Endothelial cell of umbilical vein (primary cell): ENCODE measurements at places on chromosomes 1 and 21. TPM values are rescaled to one million over a fixed set of nuclear protein-coding genes. Genes with fewer than 3 reads are reported as not detected.
A peak's percentile ranks its signal among the peaks of the same experiment; 100 is the strongest.

The MYOM3 gene
- 0.18 and 0.40 TPM in 2 replicates for total RNA-seq

DNA sequence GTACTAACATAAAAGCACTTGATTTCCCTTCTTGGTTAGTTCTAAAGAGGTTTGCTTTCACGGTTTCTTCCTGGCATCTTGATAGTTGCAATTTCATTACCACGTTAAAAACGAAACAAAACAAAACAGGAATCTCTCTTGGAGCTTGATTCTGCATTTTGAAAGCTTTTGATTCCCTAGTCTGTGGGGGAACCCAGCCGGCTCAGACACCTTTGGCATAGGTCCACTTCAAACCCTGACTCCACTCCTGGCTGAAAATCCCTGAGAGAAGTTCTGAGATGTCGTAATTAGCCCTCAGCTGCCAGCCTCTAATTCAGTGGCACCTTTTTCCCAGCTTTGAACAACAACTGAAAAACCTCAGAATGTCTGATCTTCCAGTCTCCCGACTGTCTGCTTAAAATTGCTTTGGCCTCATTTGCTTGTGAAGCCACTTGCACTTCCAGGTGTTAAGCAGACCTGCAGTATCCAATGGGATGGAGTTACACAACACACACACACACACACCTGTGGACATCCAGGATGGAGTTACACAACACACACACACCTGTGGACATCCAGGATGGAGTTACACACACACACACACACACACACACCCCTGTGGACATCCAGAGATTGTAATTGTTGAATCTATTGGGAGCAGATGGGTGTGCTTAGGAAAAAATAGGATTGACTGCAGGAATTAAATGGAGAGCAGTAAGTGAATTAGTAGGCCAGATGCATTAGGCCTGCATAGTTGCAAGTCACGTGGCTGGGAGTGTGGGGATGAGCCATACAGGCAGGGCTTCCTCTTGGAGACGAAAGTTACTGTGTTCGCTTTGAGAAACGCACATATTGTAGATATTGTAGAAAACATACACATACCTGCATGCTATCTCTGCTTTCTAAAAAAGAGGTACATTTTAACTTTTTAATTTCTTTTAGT is 285.6 kb upstream of the FMN2 start:
- H3K27ac ChIP-seq: no peak overlapping the region
- no peaks in the 10 kb centered on the region for H3K4me1 ChIP-seq
- no peaks in the 10 kb centered on the region for H3K27me3 ChIP-seq
- no peak overlapping the region for H3K4me3 ChIP-seq
- no peak for DNase-seq
- H3K36me3 ChIP-seq: no peaks in the 10 kb centered on the region

GRCh38 chr1:64388336-64388735 is 81.6 kb upstream of the CACHD1 start:
- no peaks in the 10 kb centered on the region for H3K4me1 ChIP-seq
- peak; percentile 37 for DNase-seq
- no peaks in the 10 kb centered on the region for H3K27me3 ChIP-seq
- H3K27ac ChIP-seq: no peak overlapping the region
- H3K36me3 ChIP-seq: no peaks in the 10 kb centered on the region

GRCh38 chr1:55943721-55944435 is 635.5 kb downstream of the PLPP3 start:
- H3K27ac ChIP-seq: no peak overlapping the region
- no peak overlapping the region for H3K4me3 ChIP-seq
- no peak for DNase-seq

The CRYAA gene
- not detected in 2 replicates for total RNA-seq

DNA sequence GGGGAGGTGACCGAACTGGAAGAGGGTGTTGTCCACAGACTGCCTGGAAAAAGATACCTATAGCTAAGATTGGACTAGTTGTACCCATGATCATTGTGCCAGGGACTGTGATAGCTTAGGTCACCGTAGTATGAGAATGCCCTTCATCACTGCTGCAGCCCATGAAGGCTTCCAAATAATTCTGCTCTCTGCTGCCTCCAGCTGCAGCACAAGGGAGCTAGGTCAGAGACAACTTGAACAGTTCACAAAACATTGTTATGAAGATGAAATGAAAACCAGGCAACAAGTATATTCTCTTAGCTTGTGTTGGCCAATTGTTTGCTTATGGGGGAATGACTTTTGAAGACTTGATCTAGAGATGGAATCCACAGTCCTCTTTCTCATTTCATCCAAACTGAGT is 246.7 kb downstream of the MRPL39 start:
- H3K4me3 ChIP-seq: no peak overlapping the region
- no peak for DNase-seq
- H3K27ac ChIP-seq: no peak overlapping the region
- H3K4me1 ChIP-seq: no peaks in the 10 kb centered on the region
- no peaks in the 10 kb centered on the region for H3K27me3 ChIP-seq

The SUMO3 gene
- total RNA-seq: 99.7 and 102 TPM in 2 replicates

The ARTN gene
- 0.18 and 0.48 TPM in 2 replicates for total RNA-seq

DNA sequence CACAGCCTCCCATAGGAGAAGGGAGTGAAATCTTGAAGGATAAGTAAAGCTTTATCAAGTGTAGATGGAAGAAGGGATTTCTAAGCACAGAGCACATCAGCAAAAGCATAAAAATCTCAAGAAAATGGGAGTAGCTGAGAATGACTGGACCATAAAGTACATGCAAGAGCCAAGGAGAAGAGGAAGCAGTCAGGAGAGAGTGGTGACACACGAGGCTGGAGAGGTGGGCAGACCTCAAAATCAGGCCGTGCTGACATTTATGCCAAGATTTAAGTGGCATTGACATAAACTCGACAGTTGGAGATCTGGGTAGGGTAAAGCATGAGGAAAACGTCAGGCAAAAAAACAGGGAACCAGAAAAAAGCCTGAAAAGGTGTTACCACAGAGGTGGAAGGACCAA is 62.3 kb downstream of the GFI1 start:
- no peak overlapping the region for H3K4me3 ChIP-seq
- no peaks in the 10 kb centered on the region for H3K4me1 ChIP-seq
- no peaks in the 10 kb centered on the region for H3K36me3 ChIP-seq
- no peak overlapping the region for H3K27ac ChIP-seq
- DNase-seq: no peak

The SH2D5 gene
- total RNA-seq: 1.0 and 2.4 TPM in 2 replicates

DNA sequence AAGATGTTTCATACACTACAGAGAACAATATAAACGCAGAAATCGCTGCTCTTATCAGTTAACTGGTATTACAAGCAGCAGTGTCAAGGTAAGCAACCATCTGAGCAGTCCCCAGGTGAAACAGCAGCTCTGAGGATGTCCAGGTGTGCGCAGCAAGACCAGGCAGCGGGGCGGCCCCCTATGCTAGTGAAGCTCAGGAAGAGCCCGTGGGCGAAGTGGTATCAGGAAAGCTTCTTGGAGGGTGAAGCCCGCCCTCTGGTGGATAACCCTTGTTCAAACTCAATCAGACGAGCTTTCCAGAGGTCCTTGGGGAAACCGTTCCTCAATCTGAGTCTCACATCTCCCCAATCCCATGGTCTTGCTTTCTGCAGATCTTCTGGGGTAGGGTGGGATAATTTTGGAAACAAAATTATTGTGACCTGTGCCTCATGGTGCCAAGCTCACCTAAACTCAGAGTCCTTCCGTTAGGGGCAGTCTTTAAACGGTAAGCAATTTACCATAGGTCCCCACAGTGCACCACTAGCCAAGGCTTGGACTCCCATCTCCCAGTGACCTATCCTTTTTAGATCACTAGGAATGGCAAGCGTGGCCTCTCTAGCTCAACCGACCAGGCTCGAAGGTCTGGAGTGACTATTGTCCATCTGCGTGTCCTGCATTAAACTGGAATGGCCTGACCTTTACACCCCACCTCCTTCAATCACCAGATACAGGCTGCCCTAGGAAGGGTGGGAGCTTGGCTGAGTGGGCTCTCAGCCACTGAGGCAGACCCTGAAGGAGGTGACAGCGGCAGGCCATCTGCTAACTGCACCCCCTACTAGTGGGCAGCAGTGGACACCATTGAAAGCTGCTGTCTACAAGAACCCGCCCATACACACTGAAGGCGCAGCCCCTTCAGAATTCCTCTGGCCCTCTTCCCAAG is 13.6 kb upstream of the FAM110D start:
- H3K4me3 ChIP-seq: no peak overlapping the region
- peak; percentile 76 for DNase-seq
- no peaks in the 10 kb centered on the region for H3K4me1 ChIP-seq

GRCh38 chr1:21946836-21947587 is 9.9 kb upstream of the HSPG2 start:
- no peaks in the 10 kb centered on the region for H3K36me3 ChIP-seq
- no peaks in the 10 kb centered on the region for H3K27me3 ChIP-seq
- H3K27ac ChIP-seq: no peak overlapping the region
- H3K4me3 ChIP-seq: no peak overlapping the region
- peaks cover 35% of the 10 kb centered on the region for H3K4me1 ChIP-seq

DNA sequence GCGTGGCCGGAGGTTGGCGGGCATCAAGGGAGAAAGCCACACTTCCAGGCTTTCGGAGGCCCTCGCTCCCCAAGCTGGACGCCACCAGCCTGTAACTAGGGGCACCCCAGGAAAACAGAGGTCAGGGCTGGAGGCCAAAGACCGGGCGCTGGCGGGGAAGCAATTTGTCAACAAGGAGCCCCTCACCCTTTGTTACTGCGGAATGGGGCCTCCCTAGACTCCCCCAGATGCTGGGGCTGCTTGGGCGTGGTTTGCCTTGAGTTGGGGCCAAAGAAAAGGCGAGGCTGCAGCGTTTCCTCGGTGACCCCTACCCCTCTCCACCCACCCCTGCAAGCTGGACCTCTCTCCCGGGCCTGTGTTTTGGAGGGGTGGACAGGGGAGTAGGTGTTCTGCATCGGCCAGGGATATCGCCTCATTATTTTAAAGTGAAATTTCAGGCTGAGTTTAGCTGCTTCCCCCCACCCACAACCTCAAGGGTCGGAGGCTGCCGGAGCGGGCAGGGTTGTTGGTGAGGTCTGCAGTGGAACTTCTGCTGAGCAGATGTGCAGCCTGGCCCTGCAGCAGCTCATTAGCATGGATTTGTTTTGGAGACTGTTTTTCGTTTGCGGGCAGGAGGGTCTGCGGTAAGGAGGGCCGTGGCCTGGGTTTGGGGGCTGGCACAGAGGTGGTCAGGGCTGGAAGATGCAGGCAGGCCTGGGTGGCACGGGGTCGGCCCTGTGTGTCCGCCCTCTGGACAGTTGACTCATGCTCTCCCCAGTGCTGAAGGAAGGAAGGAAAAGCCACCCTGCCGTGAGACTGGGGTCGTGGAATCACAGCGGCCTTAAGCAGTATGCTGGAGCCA is 1.5 kb downstream of the NBL1 start:
- H3K4me3 ChIP-seq: no peak overlapping the region
- no peaks in the 10 kb centered on the region for H3K36me3 ChIP-seq
- no peaks in the 10 kb centered on the region for H3K27me3 ChIP-seq
- peak; percentile 34 for DNase-seq
- H3K4me1 ChIP-seq: peaks cover 12% of the 10 kb centered on the region

GRCh38 chr1:150890033-150890416 is 3.1 kb downstream of the CTXND2 start:
- no peaks in the 10 kb centered on the region for H3K4me1 ChIP-seq
- no peak overlapping the region for H3K4me3 ChIP-seq
- DNase-seq: no peak
- H3K36me3 ChIP-seq: no peaks in the 10 kb centered on the region

The ACAP3 gene
- total RNA-seq: 39.0 and 43.0 TPM in 2 replicates

- no peak overlapping the region for H3K4me3 ChIP-seq
- no peaks in the 10 kb centered on the region for H3K36me3 ChIP-seq
- H3K4me1 ChIP-seq: peaks cover 26% of the 10 kb centered on the region
Measured at GRCh38 chr1:197911857-197912696, 5.1 kb upstream of the LHX9 start.

- DNase-seq: peak; percentile 59
- no peak overlapping the region for H3K4me3 ChIP-seq
- no peaks in the 10 kb centered on the region for H3K4me1 ChIP-seq
- no peaks in the 10 kb centered on the region for H3K36me3 ChIP-seq
- H3K27ac ChIP-seq: no peak overlapping the region
- H3K27me3 ChIP-seq: peaks cover 6% of the 10 kb centered on the region
Measured at GRCh38 chr21:42818328-42818749, 61.0 kb downstream of the WDR4 start.

The OR6K2 gene
- total RNA-seq: not detected in 2 replicates

The RGS13 gene
- total RNA-seq: not detected in 2 replicates

DNA sequence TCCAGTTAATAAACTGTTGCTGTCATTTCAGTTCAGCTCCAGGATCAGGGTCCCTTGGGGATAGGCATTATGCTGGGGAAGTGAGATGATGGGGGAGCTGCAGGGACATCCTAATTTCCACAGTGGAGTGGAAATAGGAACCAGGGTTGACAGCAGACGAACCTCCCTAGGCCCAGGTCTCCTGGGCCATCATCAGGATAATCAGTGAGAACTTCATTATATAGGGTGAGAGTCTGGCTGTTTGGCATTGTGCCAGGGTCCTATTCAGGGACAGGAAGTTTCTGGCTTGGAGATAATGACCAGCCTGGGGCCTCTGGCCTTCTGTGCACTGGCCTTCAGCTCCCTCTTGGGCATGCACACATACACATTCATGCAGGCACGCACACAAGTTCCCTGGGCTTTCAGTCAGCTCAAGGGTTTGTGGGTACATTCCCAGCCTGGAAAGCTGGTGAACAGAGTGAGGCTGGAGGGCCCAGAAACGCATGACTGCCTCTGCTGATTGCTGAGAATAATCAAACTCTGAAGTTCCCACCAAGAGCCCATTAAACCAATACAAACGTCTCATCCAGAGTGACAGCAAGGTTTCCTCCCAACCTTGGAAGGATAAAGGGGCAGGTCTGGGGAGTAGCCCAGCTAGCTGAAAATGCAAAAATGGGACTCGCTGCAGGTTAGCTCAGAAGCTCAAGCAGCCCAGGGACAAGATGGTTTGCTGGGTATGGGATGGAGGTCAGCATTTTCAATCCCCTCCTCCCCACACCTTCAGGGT is 13.9 kb upstream of the LRIG2 start:
- H3K4me3 ChIP-seq: no peak overlapping the region
- peak; percentile 72 for DNase-seq
- H3K4me1 ChIP-seq: peaks cover 20% of the 10 kb centered on the region
- H3K27me3 ChIP-seq: no peaks in the 10 kb centered on the region

- no peak overlapping the region for H3K27ac ChIP-seq
- no peak overlapping the region for H3K4me3 ChIP-seq
- H3K27me3 ChIP-seq: peaks cover 26% of the 10 kb centered on the region
- DNase-seq: no peak
Measured at GRCh38 chr1:30684881-30685795, 38.2 kb downstream of the MATN1 start.

- H3K4me1 ChIP-seq: peaks cover 14% of the 10 kb centered on the region
- no peaks in the 10 kb centered on the region for H3K36me3 ChIP-seq
- no peak for DNase-seq
- H3K27ac ChIP-seq: no peak overlapping the region
Measured at GRCh38 chr1:8674481-8674880, 143.0 kb downstream of the RERE start.

DNA sequence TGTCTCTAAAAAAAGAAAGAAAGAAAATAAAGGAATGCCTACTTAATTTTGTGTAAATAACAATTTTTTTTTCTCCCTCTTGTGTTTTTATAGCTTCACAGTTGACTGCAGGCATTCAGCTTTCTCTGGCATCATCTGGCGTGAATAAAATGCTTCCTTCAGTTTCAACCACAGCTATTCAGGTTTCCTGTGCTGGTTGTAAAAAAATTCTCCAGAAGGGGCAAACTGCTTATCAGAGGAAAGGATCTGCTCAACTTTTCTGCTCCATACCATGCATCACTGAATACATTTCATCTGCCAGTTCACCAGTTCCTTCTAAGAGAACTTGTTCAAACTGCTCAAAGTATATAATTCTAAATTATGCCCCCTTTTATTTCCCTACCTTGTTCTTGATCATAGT is 18.0 kb downstream of the ZMYM1 start:
- no peaks in the 10 kb centered on the region for H3K4me1 ChIP-seq
- no peak overlapping the region for H3K27ac ChIP-seq
- DNase-seq: peak; percentile 60
- peaks cover 15% of the 10 kb centered on the region for H3K36me3 ChIP-seq

The ETV3L gene
- total RNA-seq: not detected in 2 replicates

The LRRC71 gene
- total RNA-seq: 0.66 and 1.2 TPM in 2 replicates

The FCN3 gene
- not detected in 2 replicates for total RNA-seq

The SLC1A7 gene
- total RNA-seq: not detected in 2 replicates
